ENCODE measurements at places on chromosomes 12 and 14.

GRCh38 chr14:92254786-92255185 lies 68.2 kb upstream of the SLC24A4 start:
- DNase-seq: no peak

GRCh38 chr12:131108177-131108955 lies 154.7 kb downstream of the ADGRD1 start:
- no peak for DNase-seq

GRCh38 chr14:61616524-61617185 lies 78.7 kb upstream of the HIF1A start:
- DNase-seq: no peak

DNA sequence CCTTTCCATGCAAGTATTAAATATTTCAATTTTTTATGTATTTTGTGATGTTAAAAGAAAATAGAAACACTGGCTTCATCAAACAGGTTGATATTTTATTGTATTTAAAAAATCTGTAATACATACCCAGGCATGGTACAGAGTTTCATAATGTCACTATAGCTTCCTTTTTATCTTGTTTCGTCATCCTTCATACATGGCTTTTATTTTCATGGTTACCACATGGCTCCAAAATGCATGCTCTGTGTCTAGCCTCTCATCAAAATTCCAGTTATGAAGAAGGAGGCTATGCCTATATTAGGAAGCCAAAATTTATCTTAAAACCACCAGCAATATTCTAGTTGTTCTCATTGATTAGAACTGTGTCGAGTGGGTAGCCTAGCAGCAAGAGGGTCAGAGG lies 464.8 kb downstream of the BTG1 start:
- no peak for DNase-seq

- DNase-seq: no peak
Observed at GRCh38 chr12:90630006-90630405, 325.0 kb downstream of the CCER1 start.

GRCh38 chr12:46260913-46261476 lies 7.8 kb downstream of the SLC38A1 start:
- no peak for DNase-seq

DNA sequence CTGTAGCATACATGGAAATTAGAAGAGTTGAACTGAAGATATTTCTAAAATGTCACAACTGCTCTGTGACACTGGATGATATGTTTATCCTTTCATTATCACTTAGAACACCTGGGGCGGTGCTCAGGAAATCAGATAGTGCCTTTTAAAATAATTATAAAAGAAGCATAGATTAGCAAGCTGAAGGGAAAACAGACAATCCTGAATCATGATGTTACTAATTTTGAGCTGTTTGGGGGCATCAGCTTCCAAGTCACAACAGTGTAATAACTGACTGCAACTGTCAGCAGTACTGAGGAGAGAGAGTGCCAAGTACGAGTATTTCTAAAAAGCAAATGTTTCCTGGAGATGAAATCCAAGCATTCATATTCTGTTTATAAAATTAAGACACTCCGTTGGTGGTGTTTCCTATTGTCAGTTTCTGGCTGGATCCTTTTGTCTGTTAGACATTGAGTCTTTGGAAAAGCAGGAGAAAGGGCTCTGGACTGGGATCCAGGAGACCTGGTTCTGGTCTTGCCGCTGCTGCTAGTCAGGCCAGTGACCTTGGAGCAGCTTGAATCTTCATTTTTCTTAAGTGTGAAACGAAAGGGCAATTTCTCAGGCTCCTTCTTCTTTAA lies 380.1 kb downstream of the EGLN3 start:
- DNase-seq: no peak

- DNase-seq: no peak
Observed at GRCh38 chr14:103472939-103473338, 49.7 kb downstream of the CKB start.

DNA sequence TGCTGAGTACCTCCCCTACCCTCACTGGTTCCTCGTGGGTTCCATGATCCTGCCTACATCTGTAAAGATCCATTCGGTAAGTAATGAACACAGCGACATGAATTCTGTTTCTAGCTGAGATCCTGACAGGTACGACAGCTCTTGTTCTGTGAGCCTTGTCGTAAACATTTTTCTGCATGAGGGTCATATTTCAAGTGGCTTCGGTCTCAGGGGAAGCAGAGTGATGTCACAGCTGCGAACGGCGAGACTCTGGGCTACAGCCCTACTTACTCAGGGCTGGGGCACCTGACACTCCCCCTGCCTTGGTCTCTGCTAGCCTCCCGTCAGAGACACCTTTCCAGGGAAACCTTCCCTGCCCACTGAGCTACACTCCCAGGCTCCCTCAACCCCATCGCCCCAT lies 85.8 kb downstream of the RBM19 start:
- no peak for DNase-seq

GRCh38 chr12:121530600-121531355 lies 50.0 kb downstream of the KDM2B start:
- peak; percentile 49 for DNase-seq

DNA sequence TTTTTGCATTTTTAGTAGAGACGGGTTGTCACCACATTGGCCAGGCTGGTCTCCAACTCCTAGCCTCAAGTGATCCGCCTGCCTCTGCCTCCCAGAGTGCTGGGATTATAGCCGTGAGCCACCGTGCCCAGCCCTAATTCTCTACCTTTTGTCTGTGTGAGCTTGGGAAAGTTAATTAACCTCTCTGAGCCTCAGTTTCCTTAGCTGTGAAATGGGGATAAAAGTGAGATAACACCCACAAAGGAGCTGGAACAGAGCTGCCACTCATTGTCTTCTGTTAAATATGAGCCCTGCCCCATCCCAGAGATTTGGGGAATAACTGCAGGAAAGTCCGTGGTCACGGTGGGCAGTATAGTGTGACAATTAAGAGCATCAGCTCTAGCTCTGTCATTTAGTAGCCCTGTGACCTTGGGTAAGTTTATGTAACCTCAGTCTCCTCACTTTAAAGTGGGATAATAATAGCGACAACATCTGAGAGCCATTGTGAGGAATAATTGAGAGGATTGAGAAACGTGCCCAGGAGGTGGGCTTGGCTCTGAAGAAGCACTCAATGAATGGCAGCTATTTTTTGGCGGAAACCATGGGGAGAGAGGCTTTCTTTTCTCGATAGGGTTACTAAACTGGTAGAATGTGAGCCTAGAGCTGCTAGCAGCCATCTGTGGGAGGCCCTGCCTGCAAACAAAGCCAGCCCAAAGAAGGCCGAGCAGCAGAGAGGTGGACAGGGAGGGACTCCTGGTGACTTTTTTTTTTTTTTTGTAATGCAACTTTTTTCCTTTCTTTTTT lies 60.8 kb upstream of the MED13L start:
- no peak for DNase-seq

- DNase-seq: no peak
Observed at GRCh38 chr14:33740531-33740930, 210.3 kb downstream of the EGLN3 start.

GRCh38 chr12:6310771-6311610 lies 509 bp downstream of the PLEKHG6 start:
- no peak for DNase-seq

DNA sequence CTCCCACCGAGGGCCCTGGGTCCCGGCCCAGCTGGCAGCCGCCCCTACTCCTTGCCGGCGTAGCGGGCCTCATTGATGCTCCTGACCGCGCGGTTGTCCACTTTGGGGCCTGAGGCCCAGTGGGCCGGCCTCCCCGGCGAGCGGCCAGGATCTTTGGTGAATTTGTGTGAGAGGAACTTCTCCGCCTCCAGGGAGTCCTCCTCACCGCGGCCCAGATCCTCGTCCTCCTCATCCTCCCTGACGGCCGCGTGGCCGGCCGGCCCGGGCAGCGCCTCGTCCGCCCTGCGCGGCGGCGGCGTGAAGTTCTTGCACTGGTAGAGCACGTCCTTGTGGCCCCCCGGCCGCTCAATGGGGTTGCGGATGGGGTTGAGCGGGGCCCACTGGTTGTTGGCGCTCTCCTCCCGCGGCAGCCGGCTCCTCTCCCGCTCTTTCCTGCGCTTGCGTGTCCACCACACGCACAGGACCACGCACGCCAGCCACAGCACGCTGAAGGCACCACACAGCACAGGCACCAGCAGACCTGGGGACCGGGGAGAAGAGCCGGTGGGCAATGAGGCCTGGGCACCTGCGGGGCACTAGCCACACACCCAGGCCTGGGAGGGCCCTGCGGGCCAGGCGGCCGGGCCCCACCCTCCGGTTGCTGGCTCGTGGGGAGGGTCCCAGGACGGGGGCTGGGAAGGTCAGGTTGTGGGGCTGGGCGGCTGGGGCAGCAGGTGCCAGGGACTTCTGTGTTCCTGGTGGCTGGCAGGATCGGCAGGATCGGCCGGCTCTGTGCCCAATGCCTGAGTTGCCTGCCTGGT lies 25.7 kb downstream of the JAG2 start:
- no peak for DNase-seq

GRCh38 chr12:94597268-94597667 lies 53.1 kb downstream of the TMCC3 start:
- no peak for DNase-seq

GRCh38 chr12:105077435-105077834 lies 6.8 kb downstream of the ALDH1L2 start:
- no peak for DNase-seq

DNA sequence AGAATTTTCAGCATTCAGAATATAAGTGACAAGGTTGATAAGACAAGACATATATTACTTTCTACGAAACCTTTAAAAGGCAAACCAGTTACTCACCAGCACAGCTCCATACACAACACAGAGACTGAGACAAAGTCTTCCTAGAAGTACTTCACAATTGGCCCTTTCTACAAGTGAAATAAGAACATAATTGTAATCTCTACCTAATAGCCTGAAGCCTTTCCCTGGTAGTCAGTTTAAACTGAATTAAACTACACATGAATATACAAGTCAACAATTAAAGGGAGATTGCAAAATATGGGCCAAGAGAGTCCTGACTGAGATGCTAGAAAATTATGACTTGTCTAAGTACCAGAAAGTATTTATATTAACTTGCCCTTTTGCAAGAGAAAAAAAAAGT lies 95.9 kb downstream of the PUS7L start:
- no peak for DNase-seq

All from stimulated activated CD4-positive, alpha-beta T cell treated with anti-CD3 and anti-CD28 coated beads, Interleukin-15, amount 100 ng/mL, for 1 hour (primary cell).